ENCODE measurements at places on chromosomes 2 and 18. TPM values are rescaled to one million over a fixed set of nuclear protein-coding genes. Genes with fewer than 3 reads are reported as not detected.
A peak's percentile ranks its signal among the peaks of the same experiment; 100 is the strongest.

LIMS1 gene
- 42.9 TPM for total RNA-seq

GALR1 gene
- not detected for total RNA-seq

TBR1 gene
- total RNA-seq, result 0.17 TPM

CCDC68 gene
- not detected for total RNA-seq

ARHGAP15 gene
- total RNA-seq, result not detected

FAM228A gene
- total RNA-seq, result not detected

MOCOS gene
- not detected for total RNA-seq

DNA sequence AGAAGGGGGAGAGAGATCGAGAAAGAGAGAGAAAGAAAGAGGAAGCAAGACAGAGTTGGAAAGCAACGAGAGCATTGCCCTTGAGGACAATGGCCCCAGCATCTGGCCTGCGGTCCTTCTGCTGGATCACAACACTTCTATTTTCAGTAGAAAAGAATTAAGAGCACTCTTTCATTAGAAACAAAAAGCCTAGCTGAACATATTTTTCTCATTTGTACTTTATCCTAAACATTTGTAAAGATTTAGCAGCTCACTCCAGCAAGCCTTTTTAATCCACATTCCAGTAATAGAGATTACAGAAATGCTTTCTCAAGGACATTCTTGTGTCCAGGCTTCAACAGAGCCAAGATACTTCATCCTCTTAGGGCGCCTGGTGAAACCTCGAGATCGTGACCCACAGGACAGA, 31.6 kb upstream of the AFF3 start:
- no peaks in the 10 kb centered on the region for H3K36me3 ChIP-seq
- H3K4me1 ChIP-seq, result no peaks in the 10 kb centered on the region
- DNase-seq, result no peak
- no peaks in the 10 kb centered on the region for H3K27me3 ChIP-seq
- H3K27ac ChIP-seq, result no peak overlapping the region

- H3K36me3 ChIP-seq, result no peaks in the 10 kb centered on the region
- H3K27me3 ChIP-seq, result peaks cover 25% of the 10 kb centered on the region
- no peaks in the 10 kb centered on the region for H3K4me1 ChIP-seq
Measured at GRCh38 chr2:40039549-40039948, 260.5 kb upstream of the THUMPD2 start.

GRCh38 chr2:228067309-228067708, 114.2 kb downstream of the SPHKAP start:
- no peaks in the 10 kb centered on the region for H3K36me3 ChIP-seq
- no peak overlapping the region for H3K4me3 ChIP-seq
- H3K27me3 ChIP-seq, result no peaks in the 10 kb centered on the region
- H3K27ac ChIP-seq, result no peak overlapping the region
- DNase-seq, result no peak
- H3K4me1 ChIP-seq, result no peaks in the 10 kb centered on the region

- peaks cover 25% of the 10 kb centered on the region for H3K4me1 ChIP-seq
- peak overlapping the region; percentile 81 for H3K27ac ChIP-seq
- no peaks in the 10 kb centered on the region for H3K36me3 ChIP-seq
- peak overlapping the region; percentile 55 for H3K4me3 ChIP-seq
- no peak for DNase-seq
- no peaks in the 10 kb centered on the region for H3K27me3 ChIP-seq
Measured at GRCh38 chr2:156435396-156435717, 822 bp upstream of the GPD2 start.

DNA sequence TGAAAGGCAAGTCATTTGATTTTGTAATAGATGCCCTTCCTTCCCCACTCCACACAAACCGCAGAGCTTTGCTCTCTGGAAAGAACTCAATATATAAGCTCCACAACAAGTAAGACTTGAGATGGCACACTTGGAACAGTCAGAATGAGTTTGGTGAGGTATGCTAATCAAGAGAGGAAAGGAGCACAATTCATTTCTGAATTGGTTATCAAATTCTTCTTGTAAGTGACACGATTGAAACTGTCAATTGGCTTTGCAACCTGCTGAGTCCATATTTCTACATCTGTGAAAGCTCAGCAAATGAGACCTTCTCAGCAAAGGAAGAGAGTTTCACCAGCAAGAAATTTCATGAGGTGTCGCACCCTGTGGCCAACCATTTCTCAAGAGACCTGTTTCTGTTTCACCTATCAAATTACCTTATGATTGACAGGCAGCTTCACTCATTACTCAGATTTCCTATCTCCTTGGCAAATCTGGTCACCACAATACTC, 19.1 kb downstream of the CTLA4 start:
- no peak overlapping the region for H3K4me3 ChIP-seq
- H3K4me1 ChIP-seq, result no peaks in the 10 kb centered on the region
- H3K27me3 ChIP-seq, result no peaks in the 10 kb centered on the region
- H3K27ac ChIP-seq, result no peak overlapping the region
- no peak for DNase-seq

GRCh38 chr2:182649316-182649715, 66.7 kb upstream of the DNAJC10 start:
- peak overlapping the region; percentile 4 for H3K27ac ChIP-seq
- no peaks in the 10 kb centered on the region for H3K36me3 ChIP-seq
- DNase-seq, result peak; percentile 77
- no peak overlapping the region for H3K4me3 ChIP-seq
- no peaks in the 10 kb centered on the region for H3K27me3 ChIP-seq
- peaks cover 17% of the 10 kb centered on the region for H3K4me1 ChIP-seq

DNA sequence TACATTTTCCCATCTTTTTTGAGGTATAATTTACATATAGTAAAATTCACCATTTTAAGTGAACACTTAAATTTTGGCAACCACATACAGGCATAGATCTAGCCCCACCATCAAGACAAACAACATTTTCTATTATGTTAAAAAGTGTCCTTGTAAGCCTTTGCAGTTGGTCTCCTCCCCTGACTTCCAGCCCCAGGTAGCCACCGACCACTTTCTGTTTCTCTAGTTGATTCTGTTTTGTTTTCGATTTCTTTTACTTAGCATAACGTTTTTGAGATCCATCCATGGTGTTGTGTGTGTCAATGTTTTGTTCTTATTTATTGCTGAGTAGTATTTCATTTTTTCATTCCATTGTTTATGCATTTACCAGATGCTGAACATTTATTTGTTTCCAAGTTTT, 135.5 kb upstream of the FOSL2 start:
- H3K27ac ChIP-seq, result no peak overlapping the region
- H3K27me3 ChIP-seq, result no peaks in the 10 kb centered on the region
- no peaks in the 10 kb centered on the region for H3K36me3 ChIP-seq
- H3K4me1 ChIP-seq, result no peaks in the 10 kb centered on the region
- DNase-seq, result no peak

DNA sequence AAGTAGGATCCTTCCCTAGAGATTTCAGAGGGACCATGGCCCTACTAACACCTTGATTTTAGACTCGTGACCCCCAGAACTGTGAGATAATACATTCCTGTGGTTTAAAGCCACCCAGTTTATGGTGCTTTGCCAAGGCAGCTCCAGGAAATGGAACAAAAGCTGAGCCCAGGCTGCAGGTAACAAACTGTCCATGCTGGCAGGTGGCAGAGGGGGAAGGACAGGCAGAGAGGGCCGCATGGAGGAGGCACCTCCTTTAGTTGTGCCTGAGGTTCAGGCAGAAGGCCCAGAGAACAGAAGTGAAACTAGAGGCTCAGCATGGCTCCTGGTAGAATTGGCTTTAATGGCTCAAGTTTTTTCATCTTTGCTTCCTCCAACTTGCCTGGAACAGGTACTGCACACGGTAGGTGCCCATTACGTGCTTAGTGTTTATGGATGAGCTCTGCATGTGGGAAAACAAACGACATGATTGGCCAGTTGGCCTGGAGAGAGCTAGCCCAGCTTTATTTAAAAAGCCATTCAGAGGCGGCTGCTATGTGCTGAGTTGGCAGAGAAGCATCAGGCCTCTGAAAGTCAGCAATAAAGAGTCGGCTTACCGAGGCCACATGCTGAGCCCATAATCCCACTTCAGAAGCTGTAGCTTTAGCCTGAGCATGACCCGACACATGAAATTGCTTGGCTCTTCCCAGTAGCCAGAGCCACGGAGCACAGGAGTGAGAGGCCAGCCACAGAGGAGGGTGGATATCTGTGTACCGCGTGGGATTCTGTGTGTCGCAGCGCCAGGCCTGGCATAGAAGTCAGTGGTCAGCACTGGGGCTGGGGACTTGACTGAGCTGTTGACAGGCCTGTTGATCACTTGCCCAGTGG, 36.5 kb downstream of the HS1BP3 start:
- no peaks in the 10 kb centered on the region for H3K36me3 ChIP-seq
- H3K27ac ChIP-seq, result no peak overlapping the region
- no peak overlapping the region for H3K4me3 ChIP-seq

- H3K4me1 ChIP-seq, result peaks cover 18% of the 10 kb centered on the region
- no peak overlapping the region for H3K4me3 ChIP-seq
- H3K36me3 ChIP-seq, result no peaks in the 10 kb centered on the region
- no peaks in the 10 kb centered on the region for H3K27me3 ChIP-seq
Measured at GRCh38 chr2:54429054-54429453, 27.1 kb upstream of the SPTBN1 start.

GRCh38 chr2:42905341-42906110, 113.1 kb upstream of the HAAO start:
- H3K27ac ChIP-seq, result peak overlapping the region; percentile 61
- peak; percentile 79 for DNase-seq
- H3K4me1 ChIP-seq, result peaks cover 33% of the 10 kb centered on the region
- H3K4me3 ChIP-seq, result no peak overlapping the region

- no peak overlapping the region for H3K27ac ChIP-seq
- no peak for DNase-seq
- H3K36me3 ChIP-seq, result no peaks in the 10 kb centered on the region
- H3K4me1 ChIP-seq, result no peaks in the 10 kb centered on the region
- no peak overlapping the region for H3K4me3 ChIP-seq
Measured at GRCh38 chr2:214311931-214312749, 98.7 kb upstream of the VWC2L start.

- H3K36me3 ChIP-seq, result no peaks in the 10 kb centered on the region
- no peak overlapping the region for H3K4me3 ChIP-seq
- no peaks in the 10 kb centered on the region for H3K4me1 ChIP-seq
- no peak for DNase-seq
- H3K27me3 ChIP-seq, result no peaks in the 10 kb centered on the region
Measured at GRCh38 chr2:151020411-151020810, 241.3 kb downstream of the RBM43 start.

GRCh38 chr2:192126912-192127311, 67.8 kb downstream of the TMEFF2 start:
- no peak for DNase-seq
- no peak overlapping the region for H3K4me3 ChIP-seq
- no peaks in the 10 kb centered on the region for H3K36me3 ChIP-seq
- H3K4me1 ChIP-seq, result no peaks in the 10 kb centered on the region
- no peak overlapping the region for H3K27ac ChIP-seq
- H3K27me3 ChIP-seq, result no peaks in the 10 kb centered on the region

DNA sequence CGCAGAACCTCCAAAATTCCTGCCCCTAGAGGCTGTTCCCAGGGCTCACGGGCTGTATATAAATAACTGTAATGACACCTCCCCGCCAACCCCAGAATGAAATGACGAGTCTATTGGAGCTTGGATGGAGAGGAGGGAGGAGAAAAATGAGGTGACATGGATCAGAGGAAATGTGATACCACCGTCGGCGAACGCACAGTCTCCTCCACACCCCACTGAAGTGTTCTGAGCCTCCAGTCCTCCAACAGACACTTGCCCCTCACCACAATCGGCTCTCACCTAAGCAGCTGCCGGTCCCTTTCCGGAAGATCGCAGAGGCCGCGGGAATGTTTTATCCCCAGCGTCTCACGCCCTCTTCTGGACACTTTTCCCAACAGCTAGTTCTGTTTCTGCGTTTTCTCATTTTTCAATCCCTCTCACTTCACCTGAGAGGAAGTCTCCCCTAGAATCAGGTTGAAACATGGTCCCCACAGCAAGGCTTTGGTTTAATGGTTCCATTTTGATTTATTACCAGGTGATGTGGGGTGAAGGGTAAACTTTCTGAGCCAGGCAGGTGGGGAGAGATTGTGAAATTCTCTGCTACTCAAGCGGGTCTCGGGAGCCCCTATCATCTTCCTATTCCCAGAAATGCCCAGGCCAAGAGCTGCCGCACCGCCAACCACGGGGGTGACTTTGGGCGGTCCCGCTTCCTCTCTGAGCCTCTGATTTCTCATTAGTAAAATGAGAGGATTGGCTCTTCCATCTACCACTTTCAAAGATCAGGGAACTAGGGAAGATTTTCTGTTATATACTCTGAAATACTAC, 9.1 kb upstream of the MYO5B start:
- no peak overlapping the region for H3K4me3 ChIP-seq
- no peaks in the 10 kb centered on the region for H3K4me1 ChIP-seq
- H3K27me3 ChIP-seq, result peaks cover 63% of the 10 kb centered on the region
- H3K36me3 ChIP-seq, result no peaks in the 10 kb centered on the region

GRCh38 chr2:70871398-70872211, 36.0 kb upstream of the CD207 start:
- peak overlapping the region; percentile 14 for H3K4me3 ChIP-seq
- H3K36me3 ChIP-seq, result no peaks in the 10 kb centered on the region
- peak; percentile 86 for DNase-seq
- no peak overlapping the region for H3K27ac ChIP-seq

- no peak overlapping the region for H3K27ac ChIP-seq
- H3K4me1 ChIP-seq, result no peaks in the 10 kb centered on the region
- no peak overlapping the region for H3K4me3 ChIP-seq
- no peak for DNase-seq
- H3K36me3 ChIP-seq, result no peaks in the 10 kb centered on the region
- peaks cover 21% of the 10 kb centered on the region for H3K27me3 ChIP-seq
Measured at GRCh38 chr2:151842830-151843690, 14.8 kb upstream of the ARL5A start.

DNA sequence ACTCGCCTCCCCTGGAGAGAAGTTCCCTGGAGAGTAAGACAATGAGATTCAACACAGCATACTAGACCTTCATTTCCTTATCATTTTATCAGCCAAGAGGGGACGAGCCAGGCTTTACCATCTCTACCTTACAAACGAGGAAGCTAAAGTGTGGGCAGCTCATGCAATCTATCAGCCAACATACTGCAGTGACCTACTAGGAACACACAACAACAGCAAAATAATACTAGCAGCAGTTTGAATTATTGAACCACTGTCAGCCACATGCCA, 60.0 kb upstream of the TEX51 start:
- no peaks in the 10 kb centered on the region for H3K4me1 ChIP-seq
- H3K36me3 ChIP-seq, result no peaks in the 10 kb centered on the region
- no peak for DNase-seq
- H3K4me3 ChIP-seq, result no peak overlapping the region

DNA sequence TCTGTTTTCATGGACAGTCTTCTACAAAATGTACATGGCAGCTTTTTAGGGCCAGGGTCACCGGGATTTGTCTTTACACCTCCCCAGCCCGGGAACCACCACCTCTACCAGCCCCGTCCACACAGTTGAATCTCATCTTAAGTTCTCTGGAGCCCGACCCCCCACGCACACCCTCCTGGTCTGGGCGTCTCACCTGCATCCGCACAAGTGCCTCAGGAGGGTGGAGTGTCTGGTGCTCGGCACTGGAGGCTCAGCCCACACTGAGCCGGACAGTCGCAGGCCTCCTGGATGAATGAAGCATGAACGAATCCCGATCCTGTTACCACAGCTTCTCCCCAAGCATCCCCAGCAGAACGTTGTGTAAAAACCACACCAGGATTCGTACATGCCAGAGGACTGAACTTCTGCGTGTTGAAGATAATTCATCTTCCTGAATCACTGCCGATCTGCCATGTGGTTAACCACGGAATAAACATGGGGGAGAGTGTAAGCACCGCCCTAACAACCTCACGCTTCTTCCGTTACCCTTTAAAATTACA, 162.0 kb downstream of the RTP5 start:
- no peak overlapping the region for H3K27ac ChIP-seq
- no peak for DNase-seq
- H3K4me1 ChIP-seq, result no peaks in the 10 kb centered on the region
- H3K27me3 ChIP-seq, result no peaks in the 10 kb centered on the region
- H3K4me3 ChIP-seq, result no peak overlapping the region
